Activated CD8-positive, alpha-beta memory T cell treated with anti-CD3 and anti-CD28 coated beads for 1 hour (primary cell): ENCODE measurements at places on chromosomes 6 and 20.

DNA sequence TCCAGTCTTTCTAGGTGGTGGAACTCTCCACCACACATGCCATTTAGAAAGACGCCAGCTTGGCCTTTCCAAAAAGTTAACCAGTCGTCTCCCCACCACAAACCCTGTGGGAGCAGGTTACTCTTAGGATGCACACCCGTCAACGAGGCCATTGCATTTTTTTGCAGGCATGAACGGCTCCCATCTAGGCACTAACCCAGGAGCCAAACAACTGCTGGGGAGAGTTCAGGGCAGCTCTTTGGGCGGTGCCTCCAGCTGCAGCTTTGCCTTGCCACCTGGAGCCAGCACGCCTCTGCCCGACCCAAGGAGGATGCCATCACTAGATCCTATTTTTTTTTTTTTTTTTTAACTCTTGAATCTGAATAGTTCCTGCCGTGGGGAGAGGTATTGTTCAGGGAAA is 39.9 kb downstream of the TBC1D7 start:
- DNase-seq = no peak

DNA sequence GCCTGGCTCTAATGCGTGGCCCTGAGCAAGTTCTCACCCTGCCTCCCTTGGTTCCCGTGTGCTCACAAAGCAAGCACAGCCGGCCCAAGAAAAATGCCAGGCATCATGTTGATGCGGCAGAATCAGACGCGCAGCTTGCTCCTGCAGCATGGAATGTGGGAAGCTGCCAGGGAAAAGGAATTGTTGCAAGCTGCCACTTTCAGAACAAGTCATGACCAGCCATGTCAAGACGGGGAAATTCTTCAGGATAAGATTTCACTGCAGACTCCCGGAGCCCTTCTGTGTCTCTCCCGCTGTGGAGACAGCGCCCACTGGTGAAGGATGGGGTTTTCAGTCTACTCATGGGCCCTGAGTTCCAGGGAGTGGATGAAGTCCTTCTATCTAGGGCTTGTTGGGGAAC is 4.6 kb downstream of the DACT2 start:
- DNase-seq = no peak

GRCh38 chr6:80226151-80226550 is 119.7 kb downstream of the BCKDHB start:
- DNase-seq = no peak

GRCh38 chr20:34452281-34452982 is 63.8 kb upstream of the DYNLRB1 start:
- no peak for DNase-seq

DNA sequence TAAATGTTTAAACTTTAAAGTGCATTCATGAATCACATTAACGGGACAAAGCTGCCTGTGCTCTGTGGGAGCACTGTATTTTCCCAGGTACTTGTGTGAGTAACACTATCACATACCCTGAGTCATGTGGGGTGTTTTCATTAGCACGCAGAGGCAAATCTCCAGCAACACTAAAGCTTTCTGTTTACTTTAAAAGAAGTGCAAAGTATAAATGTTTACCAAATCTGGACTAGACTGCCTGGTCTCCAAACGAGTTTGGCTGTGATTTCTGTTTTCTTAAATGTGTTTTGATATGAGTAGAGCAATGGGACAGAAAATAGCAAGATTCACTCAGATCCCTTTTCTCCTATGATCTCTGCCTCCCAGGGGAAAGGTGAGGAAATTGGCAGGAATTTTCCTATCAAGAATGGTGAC is 28.8 kb upstream of the RIPPLY2 start:
- no peak for DNase-seq

DNA sequence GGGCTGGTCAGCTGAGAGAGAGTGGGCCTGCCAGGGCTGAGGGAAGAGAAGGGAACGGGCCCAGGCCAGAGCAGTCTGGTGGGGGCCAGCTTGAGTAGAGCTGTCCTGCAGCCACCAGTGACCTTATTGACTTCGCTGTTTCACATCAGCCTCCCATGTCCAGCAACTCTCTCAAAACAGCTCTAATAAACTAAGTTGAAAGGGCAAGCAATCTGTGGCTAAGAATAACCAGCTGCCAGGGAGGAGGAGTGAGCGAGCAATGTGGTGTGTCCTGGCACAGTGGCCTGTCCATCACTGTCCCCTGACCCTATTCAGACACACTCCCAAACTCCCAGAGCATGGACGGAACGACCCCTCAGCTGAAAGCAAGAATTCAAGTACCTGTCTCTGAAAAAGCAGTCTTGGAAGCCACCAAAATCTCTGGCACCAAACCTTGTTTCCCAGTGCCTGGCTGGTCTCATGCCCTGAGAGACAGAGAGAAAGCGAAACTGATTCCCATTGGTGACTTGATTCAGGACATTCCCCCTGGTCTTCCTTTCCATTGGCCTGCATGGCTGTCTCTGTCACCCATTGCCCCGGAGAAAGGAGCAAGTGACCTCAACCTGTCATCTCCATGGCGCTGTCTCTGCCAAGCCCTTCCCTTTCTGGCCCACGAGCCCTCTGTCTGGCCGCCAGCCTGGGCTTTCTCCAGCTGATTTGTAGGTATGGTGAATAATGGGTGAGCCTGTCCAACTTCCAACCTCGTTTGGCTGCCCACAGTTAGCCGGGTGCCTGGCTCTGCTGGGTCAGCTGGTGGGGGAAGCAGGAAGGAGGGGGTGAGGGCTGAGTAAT is at the start of gene DDO:
TSS of gene DDO (minus strand) at position 490 of the 831 bp plus-strand sequence. CDS start 2,113 bp downstream, outside the sequence.
- no peak for DNase-seq

DNA sequence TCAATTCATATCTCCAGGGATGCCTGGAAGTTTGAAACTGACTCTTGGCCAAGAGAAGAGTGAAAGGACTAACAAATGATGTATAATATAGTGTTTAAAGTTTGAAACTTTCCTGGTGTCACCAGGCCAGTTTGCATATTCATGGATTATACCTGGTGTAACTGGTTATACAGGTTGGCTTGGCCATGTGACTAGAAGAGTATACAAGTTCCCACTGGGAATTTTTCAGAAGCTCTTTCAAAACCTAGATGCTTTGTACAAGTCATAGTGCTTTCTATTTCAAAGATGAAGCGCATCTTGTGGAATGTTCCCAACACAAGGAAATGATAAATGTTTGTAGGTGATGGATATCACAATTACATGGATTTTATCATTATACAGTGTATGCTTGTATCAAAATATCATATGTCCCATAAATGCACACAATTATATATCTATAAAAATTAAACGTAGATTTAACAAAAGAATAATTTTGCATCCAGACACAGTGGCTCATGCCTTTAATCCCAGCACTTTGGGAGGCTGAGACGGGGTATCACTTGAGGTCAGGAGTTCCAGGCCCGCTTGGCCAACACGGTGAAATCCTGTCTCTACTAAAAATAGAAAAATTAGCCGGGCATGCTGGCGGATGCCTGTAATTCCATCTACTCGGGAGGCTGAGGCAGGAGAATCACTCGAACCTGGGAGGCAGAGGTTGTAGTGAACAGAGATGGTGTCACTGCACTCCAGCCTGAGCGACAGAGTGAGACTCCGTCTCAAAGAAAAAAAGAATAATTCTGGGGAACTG is 1420.2 kb downstream of the GRIK2 start:
- no peak for DNase-seq

DNA sequence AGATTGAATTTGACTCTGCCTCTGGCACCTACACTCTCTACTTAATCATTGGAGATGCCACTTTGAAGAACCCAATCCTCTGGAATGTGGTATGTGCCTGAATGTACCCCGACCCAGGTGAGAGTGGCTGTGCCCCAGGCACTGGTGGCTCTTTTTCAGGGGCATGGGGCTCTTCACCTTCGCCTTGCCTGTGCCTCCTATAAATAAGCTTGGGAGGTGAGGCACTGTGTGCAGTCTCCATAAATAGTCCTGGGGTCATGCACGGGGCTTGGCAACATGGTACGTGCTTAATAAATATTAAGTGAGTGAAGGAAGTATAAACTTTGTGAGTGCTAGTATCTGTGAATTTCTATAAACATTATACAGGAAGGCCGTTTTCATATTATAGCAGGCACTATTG is 33.0 kb downstream of the GHRH start:
- DNase-seq = no peak

GRCh38 chr6:142820338-142821051 is 124.5 kb downstream of the HIVEP2 start:
- DNase-seq = no peak

DNA sequence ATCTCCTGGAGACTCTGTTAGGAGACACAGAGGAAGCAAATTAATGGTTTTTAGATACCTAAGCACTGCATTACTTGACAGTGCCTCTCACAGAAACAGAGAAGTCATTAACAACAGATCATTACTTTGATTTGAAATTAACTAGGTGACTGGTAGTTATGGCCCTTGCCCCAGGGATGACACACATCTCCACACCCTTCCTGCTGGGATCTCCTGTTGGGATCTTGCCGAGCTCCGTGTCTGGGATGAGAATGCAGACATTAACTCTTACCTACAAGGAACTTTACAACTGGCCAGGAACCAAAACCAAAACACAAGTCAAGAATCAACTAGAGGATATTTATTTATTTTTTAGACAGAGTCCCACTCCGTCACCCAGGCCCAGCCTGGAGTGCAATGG is 2.2 kb upstream of the PRELID3B start:
- DNase-seq = no peak

- DNase-seq = no peak
These were observed 84.5 kb downstream of the IYD start for GRCh38 chr6:150453357-150453756.

GRCh38 chr20:32582659-32583580 is 2.2 kb downstream of the NOL4L start:
- no peak for DNase-seq
